AG20443 (cell line): ENCODE measurements at places on chromosomes 12 and 14.
A peak's percentile ranks its signal among the peaks of the same experiment; 100 is the strongest.

GRCh38 chr12:89966495-89967240, 258.0 kb upstream of the ATP2B1 start:
- no peak for DNase-seq

DNA sequence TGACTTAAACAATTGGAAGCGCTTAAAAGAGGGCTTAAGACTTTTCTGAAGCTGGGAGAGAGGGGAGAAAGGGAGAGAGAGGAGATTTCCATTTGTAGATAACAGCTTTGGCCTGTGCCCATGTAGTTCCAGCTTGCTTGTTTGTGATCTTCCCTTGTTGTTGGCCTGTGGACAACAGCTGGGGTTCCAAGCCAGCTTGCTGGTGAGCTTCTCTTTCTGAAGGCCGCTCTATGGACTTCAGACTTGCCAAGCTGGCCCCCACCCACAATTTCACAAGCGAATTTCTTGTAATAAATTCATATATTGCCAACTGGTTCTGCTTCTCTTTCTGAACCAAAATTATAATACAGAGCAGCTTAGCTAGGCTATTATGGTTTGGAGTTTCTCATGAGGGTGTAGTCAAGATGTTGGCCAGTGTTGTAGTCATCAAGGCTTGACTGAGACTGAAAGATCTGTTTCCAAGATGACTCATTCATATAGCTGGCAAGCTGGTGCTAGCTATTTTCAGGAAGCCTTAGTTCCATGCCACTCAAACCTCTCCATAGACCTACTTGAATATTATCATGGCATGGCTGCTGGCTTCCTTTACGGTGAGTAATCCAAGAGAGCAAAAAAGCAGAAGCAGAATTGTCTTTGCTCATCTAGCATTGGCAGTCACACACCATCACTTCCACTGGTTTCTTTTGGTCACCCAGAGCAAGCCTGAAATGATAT, 89.4 kb downstream of the ATP23 start:
- peak; percentile 38 for DNase-seq

DNA sequence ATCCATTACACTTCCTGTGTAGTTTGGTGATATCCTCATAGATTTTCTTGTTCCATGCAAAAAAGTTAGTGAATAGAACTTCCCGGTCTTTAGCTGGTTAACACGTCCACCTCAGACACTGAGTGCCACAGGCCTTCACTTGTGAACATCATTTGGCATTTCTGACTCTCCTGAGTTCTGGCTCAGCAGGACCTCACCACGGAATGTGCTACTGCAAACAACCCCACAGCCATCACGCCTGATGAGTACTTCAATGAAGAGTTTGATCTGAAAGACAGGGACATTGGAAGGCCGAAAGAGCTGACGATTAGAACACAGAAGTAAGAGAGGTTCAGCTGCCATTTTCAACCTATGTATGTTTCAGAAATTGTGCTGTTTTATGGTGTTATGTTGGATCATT, 20.0 kb downstream of the C12orf76 start:
- DNase-seq: no peak

GRCh38 chr14:51614707-51615106, 37.0 kb upstream of the FRMD6 start:
- no peak for DNase-seq

DNA sequence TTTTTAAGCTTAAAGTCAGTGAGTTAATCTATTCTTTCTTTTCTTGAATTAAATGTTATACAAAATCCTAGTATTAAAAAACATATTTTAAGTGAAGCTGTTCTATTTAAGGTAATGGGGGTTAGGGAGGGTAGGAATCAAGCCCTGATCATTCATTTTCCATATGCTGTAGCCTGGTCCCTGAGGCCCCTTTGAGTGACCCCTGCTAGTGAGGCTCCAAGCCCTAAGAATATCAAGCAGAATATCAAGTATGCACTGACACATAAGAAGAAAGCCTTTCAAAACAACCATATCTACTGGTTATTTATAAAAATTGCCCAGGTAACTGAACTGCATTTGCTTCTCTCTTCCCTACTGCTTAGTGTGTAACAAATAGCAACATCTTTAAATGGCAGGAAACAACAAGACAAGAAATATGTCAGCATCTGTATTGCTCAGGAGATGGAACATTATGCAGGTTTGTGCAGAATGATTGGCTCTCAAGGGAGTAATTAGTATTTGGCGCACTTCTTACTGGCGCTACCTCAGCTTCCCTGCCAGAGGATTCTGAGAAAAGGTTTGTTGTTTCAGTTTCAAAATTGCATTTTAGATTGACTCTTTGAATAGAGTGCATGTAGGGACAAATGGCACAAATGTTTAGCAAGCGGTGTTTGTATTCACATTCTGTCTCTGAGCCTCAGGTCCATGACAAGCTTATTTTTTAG, 223.0 kb downstream of the DUSP6 start:
- no peak for DNase-seq

- DNase-seq: no peak
Observed at GRCh38 chr12:6546016-6546415, 9.8 kb downstream of the IFFO1 start.

DNA sequence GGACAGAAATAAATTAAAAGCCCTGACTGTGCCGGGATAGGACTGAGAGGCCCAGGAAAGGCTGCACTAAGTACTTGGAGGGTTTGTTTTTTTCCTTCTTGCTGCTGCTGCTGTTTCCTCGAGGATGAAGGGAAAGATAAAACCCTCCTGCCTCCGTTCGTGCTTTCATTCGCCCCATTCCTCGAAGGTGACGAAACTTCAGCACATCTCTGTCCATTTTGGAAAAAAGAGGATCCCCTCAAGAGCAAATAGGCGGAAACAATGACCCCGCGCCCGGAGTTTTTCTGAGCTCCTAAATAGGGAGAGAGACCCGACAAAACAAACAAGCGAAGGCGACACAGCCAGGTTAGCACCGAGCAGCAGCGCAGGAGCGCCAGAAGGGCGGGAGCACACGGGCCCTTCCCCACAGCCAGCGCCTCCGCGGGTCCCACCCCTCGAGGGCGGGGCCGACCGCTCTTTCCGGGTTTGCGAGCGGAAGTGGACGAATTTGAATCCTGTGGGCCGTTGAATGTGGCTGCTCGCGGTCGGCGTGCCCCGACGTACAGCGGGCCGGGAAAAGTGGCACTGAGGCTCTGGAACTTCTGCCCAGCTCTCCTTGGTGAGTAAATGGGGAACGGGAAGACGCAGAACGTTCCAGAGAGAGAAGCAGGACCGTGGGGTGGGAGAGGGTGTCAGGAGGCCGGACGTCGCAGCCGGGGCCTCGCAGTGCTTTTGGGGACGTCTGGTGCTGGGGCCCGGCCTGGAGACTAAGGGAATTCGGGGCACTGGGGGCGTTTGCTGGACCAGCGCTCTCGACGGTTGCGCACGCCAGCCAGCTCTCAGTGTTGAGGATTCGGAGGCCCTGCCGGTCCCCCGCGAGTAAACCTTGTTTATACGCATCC, at the start of gene G2E3:
Gene G2E3 (plus strand): TSS at position 484 of the 881 bp plus-strand sequence. CDS start 21,922 bp downstream, outside the sequence.
- peak; percentile 96 for DNase-seq

DNA sequence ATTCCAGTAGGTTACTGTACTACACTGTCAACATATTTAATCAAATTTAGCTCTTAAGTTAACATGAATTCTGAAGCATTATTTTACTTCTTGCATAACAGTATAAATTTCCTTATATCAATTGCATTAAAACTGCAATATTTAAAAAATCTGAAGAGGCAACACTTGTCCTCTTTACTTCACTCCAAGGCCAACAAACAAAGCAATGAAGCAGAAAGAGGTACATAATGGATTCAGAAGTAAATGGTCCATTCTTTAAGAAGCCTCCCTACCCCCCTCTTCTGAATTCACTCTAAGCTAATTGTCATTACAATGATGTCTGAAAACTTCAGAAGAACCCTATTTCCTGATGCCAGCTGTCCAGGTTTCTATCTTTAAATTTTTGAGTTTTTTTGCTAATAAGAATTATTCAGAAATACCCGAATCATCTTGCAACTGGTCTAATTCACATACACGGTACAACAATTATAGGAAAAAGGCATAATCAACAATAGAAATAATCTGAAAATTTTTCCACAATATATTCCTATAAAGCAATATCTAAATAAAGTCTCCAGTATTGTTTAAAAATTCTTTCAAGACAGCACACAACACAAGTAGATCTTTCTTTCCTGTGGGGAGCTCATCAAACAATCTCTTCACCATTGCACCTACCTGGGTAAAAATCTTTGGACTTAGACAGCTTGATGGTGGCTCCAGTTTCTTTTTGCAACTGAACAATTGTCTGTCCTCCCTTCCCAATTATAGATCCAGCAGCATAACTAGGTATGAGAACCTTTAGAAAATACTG, 2.9 kb downstream of the NOVA1 start:
- no peak for DNase-seq

DNA sequence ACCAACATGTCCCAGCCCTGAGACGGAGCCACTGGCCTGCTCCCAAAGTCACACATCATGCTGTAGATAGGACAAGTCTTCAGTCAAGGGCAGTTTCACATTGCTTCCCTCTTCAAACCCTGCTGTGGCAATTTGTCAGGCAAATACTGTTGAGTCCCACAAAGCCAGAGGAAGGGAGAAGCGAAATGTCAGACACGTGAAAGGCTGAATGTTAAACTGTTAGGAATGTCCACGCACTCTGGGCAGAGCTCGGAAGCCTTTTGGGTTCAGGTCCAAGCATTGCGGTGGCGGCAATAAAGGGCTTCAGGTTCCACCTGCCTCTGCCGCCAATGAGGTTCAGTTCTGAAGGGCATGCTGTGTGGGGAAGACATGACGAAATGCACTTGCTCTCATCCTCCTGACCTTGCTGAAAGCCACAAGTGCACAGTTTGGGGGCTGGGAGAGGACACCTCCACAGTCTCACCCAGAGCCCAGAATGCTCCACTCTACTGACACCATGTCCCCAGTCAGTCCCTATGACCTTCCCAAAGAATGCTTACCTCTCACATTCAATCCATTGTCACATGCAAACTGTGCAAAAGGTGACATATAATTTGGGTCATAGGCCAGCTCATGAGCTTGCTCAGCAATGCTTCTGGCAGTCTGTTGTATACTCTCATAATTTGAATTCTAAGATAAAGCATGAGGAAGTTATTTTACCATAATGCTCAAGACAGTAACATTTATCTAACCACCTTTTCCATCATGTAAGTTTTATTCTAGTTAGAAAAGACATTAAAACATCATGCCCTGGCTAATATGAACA, 35.7 kb downstream of the RAD9B start:
- DNase-seq: no peak

DNA sequence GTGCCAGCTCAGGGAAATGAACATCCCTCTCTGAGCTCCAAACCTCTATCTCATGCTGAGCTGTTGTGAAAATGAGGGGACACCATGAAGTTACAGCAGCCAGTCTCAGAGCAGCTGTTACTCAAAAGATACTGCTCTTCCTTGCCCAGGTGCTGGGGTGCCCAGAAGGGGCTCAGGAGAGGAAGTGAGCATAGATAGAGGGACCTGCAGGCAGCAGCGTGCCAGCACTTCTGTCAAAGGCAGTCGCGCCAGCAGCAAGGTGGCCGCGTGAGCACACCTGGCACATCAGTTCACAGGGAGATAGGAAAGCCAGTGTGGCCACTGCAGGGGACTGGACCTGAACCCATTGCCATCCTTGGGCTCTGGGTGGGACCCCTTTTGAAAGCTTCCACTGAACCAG, 27.8 kb downstream of the C14orf132 start:
- no peak for DNase-seq

DNA sequence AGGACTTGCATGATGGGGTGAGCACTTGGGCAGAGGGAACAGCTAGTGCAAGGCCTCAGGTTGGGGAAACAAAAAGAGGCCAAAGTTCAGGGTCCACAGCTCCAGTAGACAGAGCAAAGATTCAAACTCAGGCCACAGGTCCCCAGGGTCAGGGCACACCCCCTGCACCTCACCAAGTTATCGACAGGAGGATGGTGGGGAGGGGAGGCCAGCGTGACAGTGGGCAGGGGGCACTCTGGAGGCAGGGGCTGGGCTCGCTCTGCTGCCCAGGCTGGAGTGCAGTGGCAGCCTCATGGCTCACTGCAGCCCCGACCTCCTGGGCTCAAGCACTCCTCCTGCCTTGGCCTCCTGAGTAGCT, 32.4 kb upstream of the ULK1 start:
- peak; percentile 6 for DNase-seq

DNA sequence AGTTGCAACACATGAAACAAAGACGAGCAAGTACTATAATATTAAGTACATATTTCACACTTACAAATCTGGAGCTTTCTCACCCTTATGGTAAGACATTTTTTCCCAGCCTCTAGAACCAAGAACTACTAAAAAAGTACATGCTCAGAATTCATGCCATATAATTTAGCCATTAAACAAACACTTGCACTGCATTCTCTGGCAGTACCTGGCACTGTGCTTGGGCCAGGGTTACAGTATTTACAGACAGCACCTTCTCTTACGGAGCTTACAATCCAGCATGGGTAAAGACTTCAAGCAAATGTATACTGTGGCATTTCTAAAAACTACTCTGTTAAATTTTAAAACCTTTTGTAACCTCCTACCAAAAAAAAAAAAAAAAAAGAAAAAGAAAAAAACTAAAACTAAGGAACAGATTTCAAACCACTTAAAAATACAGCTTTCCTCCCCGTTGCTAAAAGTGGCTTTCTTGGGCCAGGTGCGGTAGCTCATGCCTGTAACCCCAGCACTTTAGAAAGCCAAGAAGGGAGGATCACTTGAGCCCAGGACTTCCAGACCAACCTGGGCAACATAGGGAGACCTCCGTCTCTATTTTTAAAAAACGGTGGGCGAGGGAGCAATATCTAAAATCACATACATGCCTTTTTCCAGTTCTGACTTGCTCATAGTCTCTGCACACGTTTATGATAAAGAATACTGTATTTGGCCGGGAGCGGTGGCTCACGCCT, 956 bp downstream of the GNPTAB start:
- DNase-seq: no peak
